ENCODE measurements at places on chromosomes 16 and 17.

- no peak for DNase-seq
Observed at GRCh38 chr17:72811976-72812687, 280.4 kb downstream of the SLC39A11 start.

GRCh38 chr16:67177743-67178699, 5.7 kb downstream of the MATCAP1 start:
- DNase-seq: peak; percentile 88

DNA sequence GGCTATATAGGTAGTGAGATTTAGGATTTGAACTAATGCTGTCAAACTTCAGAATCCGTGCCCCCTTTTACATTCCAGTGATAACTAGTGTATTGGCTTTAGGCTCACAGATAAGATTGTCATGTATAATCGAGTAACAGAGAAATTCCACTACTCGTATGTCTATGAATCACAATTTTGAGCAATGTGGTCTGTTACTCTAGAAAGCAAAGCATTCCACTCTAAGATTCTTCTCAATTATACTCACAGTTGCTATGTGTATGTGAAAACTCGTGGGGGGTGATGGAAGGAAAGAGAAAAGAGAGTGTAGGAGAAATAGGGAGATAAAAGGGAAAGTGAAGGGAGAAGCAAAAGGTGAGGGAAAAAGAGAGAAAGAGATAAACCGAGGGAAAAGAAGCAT, 1175.1 kb upstream of the GOT2 start:
- DNase-seq: no peak

DNA sequence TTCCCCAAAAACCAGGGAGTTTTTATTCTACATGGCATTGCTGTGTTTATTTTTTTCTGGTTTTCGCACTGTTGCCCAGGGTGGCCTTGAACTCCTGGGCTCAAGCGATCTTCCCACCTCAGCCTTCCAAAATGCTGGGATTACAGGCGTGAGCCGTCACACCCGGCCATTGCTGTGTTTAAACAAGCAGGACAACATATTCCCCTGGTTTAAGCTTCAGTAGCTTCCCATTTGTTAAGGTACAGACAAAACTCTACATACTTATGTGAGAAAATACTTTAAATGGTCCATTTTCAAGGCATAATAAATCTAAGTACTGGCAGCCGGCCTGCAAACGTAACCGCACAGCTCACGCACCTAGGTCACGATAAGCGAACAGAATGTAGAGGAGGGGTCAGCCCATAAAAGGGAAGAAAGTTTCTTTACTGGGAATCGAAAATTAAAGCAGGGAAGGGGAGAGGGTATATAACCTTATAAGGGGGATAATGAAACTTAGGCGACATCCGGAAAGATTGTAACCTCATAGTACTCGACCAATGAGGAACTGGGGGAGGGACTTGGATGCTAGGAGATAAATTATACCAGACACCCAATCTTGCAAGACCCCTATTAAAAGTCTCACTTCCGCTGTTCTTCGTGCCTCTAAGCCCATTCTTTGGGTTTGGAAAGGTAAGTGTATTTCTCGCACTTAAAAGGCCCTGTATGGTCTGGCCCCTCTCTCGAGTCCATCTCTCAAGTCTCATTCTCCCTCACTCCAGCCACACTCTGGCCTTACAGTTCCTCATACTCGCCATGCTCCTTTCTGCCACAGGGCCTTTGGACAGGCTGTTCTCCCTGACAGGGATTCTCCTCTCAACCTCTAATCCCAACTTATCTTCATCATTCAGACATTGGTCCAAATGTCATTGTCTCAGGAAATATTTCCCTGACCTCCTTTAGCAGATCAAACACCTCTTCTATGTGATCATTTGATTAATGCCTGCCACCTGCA, 59.2 kb downstream of the TEX14 start:
- no peak for DNase-seq

- no peak for DNase-seq
Observed at GRCh38 chr17:64687961-64688360, 25.9 kb upstream of the SMURF2 start.
